IMR-90 (cell line): ENCODE measurements at places on chromosomes 6 and 20.

- DNase-seq, result peak; percentile 19
Measured at GRCh38 chr20:62914970-62915457, 11.3 kb downstream of the DIDO1 start.

GRCh38 chr20:63335711-63336110 lies 25.4 kb downstream of the CHRNA4 start:
- DNase-seq, result no peak

DNA sequence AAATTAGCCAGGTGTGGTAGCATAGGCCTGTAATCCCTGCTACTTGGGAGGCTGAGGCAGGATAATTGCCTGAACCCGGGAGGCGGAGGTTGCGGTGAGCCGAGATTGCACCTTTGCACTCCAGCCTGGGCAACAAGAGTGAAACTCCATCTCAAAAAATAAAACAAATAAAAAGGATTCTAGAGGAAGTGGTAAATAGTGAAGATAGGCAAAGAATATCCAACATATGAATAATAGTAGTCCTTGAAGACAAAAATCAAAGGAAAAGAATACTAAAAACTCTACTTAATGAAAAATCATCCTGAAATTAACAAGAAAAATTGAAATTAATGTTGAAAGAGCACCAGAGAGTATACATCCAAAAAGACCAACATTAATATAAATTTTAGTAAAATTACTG lies 67.0 kb upstream of the MRAP2 start:
- no peak for DNase-seq

DNA sequence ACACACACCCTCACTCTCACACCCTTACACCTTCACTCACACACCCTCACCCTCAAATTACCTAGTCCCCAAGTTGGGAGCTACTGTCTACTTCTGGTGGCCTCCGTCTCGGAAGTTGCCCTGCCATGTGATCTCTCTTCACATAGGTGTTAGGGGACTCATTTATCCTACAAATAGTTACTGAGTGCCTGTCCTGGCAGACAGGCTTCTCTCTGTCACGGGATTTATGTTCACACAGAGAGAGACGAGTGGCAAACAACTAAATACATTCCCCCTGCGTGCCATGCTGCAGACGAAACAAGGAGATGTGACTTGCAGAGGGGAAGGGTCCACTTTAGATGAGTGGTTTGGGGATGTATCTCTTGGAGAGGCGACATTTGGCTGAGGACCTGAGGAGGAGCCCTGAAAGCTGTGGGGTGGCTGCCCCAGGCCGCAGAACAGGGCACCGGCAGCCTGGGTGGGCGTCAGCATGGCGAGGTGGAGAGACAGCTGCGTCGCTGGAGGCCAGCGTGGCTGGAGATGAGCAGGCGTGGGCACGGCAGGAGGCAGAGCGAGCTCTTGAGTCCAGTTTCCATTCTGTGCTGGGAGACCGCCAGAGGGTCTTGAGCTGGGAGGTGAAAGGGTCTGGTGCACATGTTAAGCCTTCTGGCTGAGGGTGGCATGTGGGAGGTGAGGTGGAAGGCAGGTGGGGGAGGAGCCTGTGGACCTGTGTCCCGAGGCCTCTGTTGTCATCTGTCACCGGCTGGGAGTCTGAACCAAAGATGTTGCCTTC lies 17.2 kb downstream of the DYNLT1 start:
- no peak for DNase-seq

- DNase-seq, result no peak
Measured at GRCh38 chr6:111997853-111998208, 56.1 kb upstream of the CCN6 start.
